ENCODE measurements at places on chromosomes 2 and 18.

- no peak for DNase-seq
Measured at GRCh38 chr2:203532957-203533658, 2.0 kb downstream of the RAPH1 start.

- DNase-seq: no peak
Measured at GRCh38 chr2:201403880-201404279, 46.7 kb upstream of the FLACC1 start.

GRCh38 chr2:203781151-203781550 lies 74.7 kb downstream of the CD28 start:
- no peak for DNase-seq

DNA sequence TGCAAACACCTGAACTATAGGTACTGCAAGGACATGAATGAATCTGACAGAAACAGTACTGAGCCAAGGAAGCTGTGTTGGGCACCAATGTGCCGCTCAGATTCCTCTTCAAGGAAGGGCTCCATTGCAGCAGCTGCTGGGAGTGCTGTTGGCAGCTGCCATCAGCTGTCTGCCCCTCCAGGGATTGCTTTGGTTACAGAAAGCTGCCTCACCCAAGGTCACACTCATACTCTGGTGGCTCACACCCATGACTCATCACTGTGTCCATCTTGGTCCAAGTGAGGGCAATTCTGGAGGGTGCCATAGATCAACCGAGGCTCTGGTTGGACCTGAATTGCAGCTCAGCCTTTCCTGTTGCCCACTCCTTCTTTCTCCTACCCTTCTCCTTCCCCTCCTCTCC lies 24.4 kb upstream of the TRPM8 start:
- no peak for DNase-seq

- DNase-seq: no peak
Measured at GRCh38 chr2:192186806-192187205, 7.9 kb downstream of the TMEFF2 start.

Measured in AG04449 (cell line).